ENCODE measurements at places on chromosomes 5 and 9.
A peak's percentile ranks its signal among the peaks of the same experiment; 100 is the strongest.

DNA sequence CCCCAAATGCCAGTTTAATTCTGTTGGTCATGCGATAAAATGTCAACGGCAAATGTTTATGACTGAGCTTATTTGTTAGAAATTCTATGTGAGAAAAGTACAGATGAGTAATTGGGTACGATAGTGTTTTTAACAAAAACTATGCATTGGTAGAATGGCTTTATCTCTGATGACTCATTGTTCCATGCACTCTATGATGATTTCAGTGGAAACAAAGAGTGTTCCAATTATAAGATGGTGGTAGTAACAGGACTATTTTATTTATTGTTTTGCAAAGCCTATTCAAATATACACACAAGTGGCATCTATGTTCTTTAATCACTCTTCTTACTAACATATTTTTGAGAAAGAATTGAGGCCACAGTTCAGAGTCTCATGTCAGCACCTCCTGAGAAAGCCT, 353.7 kb upstream of the IRX2 start:
- DNase-seq: no peak

DNA sequence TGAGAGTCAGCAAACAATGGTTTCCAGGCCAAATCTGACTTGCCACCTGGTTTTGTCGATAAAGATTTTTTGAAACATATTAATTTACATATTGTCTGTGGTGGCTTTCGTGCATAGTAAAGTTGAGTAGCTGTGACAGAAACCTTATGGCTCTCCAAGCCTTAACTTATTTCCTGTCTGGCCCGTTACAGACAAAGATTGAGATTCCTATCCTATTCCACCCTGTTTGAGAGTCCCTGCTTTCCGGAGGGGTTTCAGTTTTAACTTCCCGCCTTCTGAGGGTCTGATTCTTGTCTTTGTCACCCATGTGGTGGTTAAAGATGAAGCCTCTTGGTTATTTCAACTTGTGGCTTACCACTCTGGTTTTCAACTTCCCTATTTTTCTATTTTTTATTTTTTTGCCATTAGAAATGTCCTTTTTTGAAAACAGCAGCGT, 11.4 kb downstream of the OTULIN start:
- no peak for DNase-seq

- DNase-seq: no peak
These were observed 180.5 kb upstream of the CLINT1 start for GRCh38 chr5:158039441-158039840.

- no peak for DNase-seq
These were observed 1.1 kb upstream of the GRPEL2 start for GRCh38 chr5:149344151-149344550.

- no peak for DNase-seq
These were observed 236.1 kb downstream of the AGTPBP1 start for GRCh38 chr9:85505612-85506011.

DNA sequence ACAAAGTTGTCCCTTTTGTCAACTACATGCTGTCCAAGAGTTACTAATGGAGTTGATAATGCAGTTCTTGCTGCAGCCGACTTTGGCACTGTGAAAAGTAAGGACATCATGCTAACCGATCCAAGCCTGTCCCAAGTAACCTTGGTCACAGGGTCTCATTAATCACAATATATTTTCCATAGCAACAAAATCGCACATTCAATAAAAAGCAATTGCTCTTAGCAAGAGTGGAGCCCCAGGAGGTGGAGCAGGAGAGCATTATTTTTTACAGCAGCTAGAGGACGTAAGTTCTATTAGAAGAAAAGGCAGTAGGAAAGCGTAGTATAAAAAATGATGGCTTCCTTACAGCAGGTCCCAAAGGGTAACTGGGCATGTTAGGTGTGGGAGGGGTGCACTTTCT, 570.3 kb downstream of the EBF1 start:
- no peak for DNase-seq

DNA sequence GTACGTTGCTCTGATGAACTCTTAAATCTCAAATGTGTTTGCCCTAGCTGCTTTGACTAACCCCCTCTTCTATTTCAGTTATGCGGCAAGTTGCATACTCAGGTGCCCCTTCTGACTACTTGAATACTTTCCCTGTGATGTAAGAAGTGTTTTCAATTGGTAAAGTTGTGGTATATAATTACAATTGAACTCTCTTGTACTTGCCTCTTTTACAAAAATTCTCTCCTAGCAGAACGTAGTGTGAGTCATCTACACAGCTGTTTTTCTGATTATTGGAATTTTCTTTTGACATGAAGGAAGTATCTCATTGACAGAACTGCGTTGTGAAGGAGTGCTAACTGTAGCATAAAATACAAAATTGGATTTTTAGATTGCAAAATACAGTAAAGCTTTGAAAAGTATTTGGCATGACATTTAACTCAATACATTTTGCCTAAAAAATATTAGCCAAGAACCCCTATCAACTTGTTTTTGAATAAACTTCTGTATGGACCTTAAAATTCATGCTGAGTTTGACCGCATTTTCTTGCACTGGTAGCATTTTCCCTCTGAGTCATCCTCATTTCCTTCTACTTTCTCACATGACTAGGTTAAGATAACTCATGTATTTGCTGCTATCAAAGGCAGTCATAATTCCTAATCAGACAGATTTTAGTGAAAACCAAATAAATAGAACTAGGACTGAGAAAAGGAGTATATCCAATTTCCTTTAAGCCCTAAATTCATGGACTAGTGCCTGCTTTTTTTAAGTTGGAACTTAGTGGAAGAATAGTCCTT, 6.3 kb downstream of the CRHBP start:
- no peak for DNase-seq

DNA sequence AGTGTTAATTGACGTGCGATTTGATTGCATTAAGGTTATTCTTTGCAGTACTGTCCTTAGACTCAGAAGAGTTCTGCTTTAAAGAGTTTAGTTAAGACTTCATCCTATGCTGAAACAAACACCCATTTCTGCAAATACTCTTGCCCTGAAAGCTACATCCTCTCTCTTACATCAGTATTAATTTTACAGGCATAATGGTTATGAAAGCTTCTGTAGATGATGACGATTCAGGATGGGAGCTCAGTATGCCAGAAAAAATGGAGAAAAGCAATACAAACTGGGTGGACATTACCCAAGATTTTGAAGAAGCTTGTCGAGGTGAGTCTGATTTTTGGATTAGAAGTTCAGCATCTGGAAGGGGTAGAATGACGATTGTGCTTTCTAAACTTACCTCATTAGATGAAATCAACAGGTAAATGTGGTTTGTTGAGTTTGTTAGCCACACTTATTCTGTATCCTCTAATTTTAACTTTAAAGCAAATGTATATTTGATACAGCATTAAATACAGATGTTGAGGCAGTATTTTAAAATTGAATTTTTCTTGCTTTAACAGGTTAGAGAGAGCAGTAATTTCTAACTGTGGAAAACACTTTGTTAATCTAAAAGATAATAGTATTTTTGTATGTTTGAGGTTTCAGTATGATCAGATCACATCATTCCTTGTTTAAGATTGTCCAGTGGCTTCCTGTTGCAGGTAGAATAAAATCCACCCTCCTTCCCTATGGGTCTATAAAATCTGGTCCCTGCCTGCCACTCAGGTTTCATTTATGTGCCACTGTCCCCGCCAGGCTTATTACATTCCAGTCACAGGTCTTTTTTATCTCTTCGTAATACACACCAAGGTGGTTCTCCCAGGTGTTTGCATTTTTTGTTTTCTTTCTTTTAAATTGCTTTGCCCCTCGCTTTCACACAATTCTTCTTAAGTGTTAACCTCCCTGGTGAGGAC, 1.3 kb downstream of the NAA35 start:
- peak; percentile 14 for DNase-seq

GRCh38 chr5:113806250-113806649, 292.8 kb downstream of the YTHDC2 start:
- peak; percentile 2 for DNase-seq

DNA sequence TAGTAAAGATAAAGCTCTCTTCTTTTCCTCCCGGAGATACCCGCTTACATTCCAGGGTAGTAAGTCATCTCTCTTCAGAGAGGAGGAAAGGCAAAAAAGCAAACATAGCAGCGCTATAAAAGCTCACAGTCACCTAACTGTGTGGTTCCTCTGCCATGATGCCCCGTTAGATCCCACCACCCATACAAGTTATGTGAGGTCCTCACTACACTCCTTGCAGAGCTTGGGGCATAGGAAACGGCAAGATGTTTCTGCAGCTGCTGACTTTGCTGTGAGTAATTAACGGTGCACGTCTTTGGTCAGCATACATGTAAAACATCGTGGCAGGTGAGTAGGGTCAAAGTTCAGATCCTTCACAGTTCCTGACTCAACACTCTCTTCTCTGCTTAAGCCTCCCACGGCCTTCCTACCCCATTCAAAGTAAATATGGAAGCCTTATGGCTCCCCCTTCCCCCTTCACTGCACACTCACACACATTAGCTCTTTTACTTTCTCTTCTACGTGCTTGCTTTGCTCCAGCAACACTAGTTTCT, 218.9 kb downstream of the DIRAS2 start:
- DNase-seq: no peak

DNA sequence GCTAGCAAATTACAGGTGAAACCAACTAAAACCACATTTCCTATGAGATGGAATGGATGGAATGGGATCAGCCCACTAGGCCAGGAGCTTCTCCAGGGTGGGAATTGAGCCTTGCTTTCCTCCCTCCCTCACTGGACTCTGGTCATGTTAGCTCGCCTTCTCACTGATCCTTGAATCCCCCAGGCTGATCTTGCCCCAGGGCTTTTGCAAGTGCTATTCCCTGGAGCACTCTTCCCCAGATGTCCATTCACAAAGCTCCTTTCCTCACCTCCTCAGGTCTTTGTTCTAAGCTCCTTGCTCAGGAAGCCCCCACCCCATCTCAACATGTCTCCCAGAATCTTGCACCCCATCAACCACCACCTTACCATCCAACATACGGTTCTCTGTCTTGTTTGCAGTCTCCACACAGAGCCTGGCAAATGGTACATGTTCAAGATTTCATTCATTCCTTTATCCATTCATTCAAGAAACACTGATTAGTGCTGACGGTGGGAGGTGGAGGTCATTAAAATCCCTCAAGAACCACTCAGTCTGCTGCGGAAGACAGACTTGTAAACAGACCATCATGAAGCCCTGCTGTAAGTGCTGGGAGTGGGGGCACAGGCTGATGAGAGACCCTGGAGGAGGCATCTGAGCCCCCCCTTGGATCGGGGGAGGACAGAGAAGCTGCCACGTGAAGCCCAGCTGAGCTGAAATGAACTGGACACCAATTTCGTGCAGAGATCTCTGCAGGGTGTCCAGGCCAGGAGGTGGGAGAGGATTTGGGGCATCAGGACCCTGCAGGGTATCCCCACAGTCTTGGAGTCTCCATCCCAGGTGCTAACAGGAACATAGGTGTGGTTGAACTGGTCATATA, 141.7 kb downstream of the BARX1 start:
- DNase-seq: no peak

DNA sequence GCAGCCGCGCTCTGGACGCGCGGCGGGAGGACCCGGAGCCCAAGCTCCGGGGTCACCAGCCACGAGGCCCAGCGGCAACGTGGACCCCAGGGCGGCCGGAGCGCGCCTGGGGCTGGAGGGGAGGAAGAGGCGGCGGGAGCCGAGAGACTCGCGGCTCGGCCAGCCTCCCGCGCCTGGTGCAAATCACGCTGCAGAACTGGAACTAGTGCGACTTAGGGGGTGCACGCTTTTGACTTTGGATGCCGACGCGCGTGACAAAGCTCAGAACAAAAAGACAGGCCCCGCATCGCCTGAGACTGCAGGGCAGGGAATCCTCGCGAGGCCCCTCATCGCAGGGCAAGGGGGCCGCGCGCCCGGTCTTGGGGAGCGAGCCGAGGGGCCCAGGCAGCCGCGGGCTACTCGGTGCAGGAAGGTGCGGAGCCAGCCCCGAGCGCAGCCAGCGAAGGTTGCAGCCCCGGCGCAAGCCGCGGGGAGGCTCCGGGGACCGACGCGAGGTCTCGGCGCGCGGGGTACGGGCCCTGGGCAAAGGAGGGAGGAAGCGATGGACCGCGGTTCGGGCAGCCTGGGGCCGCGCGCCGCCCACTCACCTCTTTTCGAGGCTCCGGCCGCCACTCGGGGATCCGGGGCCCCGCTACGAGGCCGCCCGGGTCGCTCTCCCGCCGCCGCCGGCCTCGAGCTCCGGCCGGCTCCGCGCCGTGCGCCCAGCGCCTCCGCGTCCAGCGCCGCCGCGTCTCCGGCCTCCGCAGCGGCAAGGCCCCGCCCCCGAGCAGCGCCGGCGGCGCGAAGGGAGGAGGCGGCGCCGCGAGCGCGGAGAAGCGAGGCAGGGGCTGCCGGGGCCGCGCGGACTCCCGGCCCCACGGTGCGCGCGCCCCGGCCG, at the start of gene GOLM1:
TSS of gene GOLM1 (minus strand) at position 735 of the 877 bp plus-strand sequence. CDS start 20,238 bp downstream, outside the sequence.
- DNase-seq: peak; percentile 73

DNA sequence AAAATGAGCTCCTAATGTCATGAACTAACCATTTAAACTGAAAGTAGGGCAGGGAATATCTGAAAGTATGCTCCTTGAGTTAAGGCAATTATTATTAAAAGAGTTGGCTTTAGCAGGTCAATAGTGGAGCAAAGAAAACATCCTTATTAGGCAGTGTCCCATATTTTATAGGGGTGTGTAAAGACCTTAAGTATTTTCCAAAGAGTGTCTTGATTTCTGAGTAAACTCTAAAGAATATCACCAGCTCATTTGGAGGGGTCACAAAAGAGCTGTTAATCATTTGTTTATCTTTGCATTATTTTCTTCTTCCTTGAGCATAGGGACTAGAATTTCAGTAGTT, 109.3 kb downstream of the MUSK start:
- DNase-seq: no peak

GRCh38 chr5:87735923-87736322, 323.2 kb upstream of the CCNH start:
- no peak for DNase-seq

DNA sequence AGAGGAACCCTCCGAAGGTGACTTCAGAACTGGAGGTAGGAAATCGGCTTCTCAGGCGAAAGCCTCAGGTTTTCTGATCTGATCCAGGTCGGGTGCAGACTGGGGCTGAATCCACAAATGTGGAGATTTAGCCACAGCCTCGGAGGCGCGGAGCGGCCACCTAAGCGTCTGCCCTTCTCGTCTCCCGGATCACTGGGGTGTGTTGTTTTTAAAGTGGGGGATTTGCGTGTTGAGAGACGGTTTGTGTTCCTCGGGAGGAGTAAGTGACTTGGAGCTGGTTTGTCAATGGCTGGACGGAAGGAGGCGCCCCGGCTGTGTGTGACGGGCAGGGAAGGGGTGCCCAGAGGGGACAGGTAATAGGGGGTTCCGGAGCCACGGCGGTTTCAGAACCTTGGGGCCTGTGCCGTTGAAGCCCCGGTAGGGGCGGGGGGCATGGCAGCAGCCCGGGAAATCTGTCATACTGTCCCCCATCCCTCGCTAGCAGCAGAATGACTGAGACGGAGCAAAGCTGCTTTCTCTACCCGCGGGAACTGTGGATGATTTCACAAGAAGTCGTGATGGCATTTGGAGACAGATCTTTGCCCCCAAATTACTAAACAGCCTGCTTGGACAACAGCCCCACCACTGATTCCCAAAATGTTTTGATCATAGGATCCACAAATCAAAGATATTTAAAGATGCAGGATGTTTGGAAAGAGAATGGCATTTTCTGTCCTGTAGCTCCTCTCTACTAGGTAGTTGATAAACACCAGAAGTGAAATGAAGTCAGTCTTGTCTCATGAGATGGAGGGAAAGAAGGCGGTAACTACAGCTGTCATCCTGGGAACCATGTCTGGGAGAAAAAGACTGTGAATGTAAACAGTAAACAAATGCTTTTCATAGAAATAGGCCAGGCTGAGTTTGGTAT, 216.5 kb downstream of the PDZD2 start:
- no peak for DNase-seq

Measured in hepatic stellate cell (primary cell).